Bone marrow (tissue), 2 donors: ENCODE measurements at places on chromosomes 1 and 21.

- no peak for DNase-seq
These were observed 1.0 kb upstream of the SYNJ1 start for GRCh38 chr21:32728848-32729247.

- no peak for DNase-seq
These were observed 311.0 kb upstream of the PROX1 start for GRCh38 chr1:213676736-213677135.

GRCh38 chr21:29726044-29726443 lies 213.8 kb downstream of the GRIK1 start:
- DNase-seq: no peak

DNA sequence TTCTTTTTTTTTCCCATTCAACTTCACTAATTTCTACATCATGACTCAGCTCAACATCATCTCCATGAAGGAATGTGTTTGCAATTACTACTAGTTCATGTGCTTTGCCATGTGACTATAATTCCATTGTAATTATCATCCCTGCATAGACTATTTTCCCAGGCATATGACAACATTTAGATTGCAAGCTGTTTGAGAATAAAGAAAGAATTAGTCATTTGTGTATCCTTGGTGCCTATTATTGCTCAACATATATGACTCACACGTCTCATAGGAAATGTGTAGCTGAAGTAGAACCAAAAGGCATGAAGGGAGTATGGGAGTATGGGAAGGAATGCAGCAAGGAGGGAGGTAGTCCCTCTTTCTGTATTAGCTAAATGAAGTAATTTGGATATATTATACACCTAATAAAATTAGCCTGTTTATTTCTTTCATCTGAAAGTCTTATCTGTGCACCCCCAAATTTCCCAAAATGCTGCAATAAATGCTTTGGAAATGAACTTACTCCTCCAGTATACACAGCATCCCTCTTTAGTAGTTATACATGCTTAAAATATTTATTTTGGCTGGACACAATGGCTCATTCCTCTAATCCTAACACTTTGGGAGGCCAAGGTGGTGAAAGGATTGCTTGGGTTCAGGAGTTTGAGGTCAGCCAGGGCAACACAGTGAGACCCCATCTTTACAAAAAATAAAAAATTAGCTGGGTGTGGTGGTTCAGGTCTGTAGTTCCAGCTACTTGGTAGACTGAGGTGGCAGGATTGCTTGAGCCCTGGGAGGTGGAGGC lies 316.9 kb upstream of the ADGRL4 start:
- no peak for DNase-seq

DNA sequence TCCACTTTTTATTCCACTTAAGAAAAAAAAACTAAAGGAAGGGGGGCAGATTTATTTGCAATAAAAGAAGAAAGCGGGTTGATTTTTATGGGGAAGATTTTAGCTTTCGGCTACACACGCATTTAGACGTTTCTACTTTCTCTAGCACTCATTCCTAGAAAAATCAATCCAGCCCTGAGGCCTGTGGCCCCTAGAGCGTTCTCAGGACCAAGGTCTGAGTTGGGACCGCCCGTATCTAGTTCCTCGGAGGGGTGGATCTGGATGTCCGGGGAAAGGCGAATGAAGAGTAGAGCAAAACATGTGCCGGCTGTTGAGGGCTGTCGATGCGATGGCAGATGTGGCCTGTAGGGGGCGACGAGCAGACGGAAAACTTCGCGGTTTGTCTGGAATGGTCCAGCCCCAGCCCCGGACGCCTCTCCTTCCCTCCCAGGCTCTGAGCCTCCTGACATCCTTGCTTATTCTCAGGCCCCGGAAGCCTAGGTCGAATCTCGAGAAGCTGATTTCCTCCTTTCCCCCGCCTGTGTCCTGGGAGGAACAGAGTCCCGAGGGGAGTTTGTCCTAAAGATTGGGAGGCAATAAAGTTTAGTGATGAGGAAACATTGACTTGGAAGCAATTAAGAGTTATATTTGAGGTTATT lies 5.2 kb downstream of the FOXD3 start:
- DNase-seq: no peak
